ENCODE measurements at places on chromosomes 11 and 22. TPM values are rescaled to one million over a fixed set of nuclear protein-coding genes. Genes with fewer than 3 reads are reported as not detected.
A peak's percentile ranks its signal among the peaks of the same experiment; 100 is the strongest.

Gene CARD18
- not detected for polyA plus RNA-seq

Gene SELENOM
- 130 TPM for polyA plus RNA-seq

Gene OR5AR1
- polyA plus RNA-seq: not detected

Gene JAM3
- 54.5 TPM for polyA plus RNA-seq

Gene DMC1
- 5.9 TPM for polyA plus RNA-seq

Gene CALCA
- not detected for polyA plus RNA-seq

Gene DGCR2
- 41.5 TPM for polyA plus RNA-seq

Gene NFAM1
- polyA plus RNA-seq: not detected

Gene OSM
- not detected for polyA plus RNA-seq

Gene SCT
- not detected for polyA plus RNA-seq

- H3K27me3 ChIP-seq: no peaks in the 10 kb centered on the region
- peaks cover 5% of the 10 kb centered on the region for H3K4me1 ChIP-seq
- H3K36me3 ChIP-seq: peaks cover 2% of the 10 kb centered on the region
- peak; percentile 83 for DNase-seq
- no peak overlapping the region for H3K4me3 ChIP-seq
- no peak overlapping the region for H3K27ac ChIP-seq
Measured at GRCh38 chr11:116742104-116742503, 30.7 kb downstream of the BUD13 start.

DNA sequence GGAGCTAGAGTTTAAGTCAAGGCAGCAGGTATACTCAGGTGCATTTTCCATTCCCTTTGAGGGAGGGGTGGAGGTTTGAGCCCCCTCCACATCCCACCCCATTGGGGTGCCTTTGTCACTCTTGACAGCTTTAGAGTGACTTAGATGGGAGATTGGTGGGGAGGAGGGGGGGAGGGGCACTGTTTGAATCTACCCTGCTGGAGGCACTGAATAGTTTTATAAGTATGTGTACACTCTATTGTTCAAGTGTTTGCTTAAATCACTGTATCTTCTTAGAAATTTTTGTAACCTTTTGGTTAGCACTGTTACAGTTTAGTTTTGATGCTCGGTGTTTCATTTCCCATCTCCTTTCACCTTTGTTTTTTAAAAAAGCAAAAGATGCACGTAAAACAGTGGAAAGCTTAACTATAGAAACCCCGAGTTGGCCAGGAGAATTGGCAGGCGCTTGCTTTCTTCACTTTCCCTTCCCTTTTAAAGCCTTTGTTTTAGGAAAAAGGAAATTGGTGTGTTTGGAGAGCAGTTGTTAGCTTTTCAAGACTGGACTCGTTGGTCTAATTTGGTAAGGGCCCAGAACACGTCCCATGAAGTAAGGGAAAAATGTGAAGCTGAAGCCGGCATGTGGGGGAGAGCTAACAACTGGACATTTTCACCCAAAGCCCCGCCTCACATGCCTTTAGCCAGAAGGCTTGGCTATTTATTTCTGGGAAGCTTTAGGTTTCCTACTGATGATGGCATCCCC is 42.8 kb downstream of the TNRC6B start:
- H3K36me3 ChIP-seq: no peaks in the 10 kb centered on the region
- H3K27me3 ChIP-seq: no peaks in the 10 kb centered on the region
- H3K4me1 ChIP-seq: no peaks in the 10 kb centered on the region
- peak; percentile 40 for DNase-seq

DNA sequence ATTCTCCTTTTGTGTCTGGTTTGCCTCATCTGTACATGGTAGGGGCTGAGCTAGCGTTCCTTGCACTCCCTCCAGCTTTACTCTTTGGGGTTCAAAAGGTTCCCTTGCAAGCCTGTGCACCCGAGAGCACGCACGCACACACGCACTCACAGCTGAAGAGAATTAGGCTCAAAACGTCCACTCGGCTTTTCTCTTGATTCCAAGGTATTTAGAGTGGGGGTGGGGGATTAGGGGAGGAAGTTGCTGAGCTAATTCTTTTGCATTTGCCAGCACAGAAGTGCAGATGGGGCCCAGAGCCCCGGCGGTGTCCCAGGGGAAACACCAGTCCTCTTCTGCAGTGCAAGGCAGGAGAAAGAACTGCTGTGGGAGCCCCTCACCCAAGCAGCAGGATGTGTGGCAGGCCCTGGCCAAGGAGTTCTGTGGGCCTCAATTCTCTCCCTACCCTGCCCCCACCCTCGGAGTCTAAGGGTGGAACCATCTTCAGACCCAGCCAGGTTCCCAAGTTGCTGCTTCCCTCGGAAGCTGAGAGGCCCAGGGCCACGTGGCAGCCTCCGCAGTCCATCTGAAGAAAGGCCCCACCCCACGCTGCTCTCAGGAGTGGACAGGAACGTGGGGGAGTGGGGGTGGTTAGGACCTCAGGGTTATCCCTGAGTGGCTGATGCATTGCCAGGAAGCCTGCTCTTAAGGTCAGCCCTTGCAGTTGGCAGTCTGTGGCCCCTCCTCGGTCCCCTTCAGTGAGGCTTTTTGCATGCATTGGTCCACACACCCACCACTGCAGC is 3.8 kb upstream of the KCNQ1OT1 start:
- DNase-seq: no peak
- no peak overlapping the region for H3K27ac ChIP-seq
- H3K27me3 ChIP-seq: peaks cover 7% of the 10 kb centered on the region
- H3K36me3 ChIP-seq: no peaks in the 10 kb centered on the region

GRCh38 chr22:34427841-34428240 is 507.6 kb upstream of the LARGE1 start:
- DNase-seq: no peak
- no peaks in the 10 kb centered on the region for H3K27me3 ChIP-seq

DNA sequence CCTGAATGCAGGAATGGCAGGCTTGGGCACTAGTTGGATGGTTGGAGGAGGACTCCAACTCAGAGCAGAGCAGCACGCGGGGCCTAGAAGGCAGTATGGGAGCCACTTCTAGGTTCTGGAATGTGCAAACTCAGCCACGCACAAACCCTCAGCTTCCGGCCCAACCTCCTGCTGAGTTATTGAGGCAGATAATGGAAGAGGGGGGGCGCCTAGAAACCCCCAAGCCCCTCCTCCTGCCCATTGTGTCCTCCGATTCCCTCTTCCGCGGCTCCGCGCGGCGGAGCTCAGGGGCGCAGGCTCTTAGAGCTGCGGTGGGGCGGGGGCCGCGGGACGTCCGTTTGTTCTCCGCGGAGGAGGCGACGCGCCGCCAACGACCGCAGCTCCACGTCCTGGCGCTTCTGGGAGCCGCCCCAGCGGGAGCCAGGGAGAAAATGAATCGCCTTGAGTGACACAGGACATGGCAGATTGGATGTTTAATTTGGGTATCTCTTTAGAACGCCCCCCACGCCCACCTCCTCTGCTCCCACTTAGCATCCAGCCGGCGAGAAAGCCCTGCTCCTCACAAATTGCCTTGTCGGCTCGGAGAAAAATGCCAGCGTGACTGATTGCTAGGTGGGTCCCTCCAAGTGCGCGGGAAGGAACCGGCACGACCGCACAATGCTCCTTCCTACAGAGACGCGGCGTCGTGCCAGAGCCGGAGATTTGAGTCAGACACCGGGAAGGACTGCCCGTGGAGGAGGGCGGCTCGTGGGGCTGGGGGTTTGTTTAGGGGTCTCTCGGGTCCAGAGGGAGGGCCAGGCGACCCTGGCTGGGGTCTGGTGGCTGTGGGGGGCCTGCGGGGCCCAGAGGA is 144.6 kb downstream of the NECTIN1 start:
- no peaks in the 10 kb centered on the region for H3K27me3 ChIP-seq
- peak overlapping the region; percentile 60 for H3K4me3 ChIP-seq
- H3K36me3 ChIP-seq: no peaks in the 10 kb centered on the region
- peak; percentile 93 for DNase-seq

GRCh38 chr11:132535830-132536229 is 996.5 kb downstream of the OPCML start:
- no peaks in the 10 kb centered on the region for H3K36me3 ChIP-seq
- no peak overlapping the region for H3K27ac ChIP-seq
- DNase-seq: no peak
- no peak overlapping the region for H3K4me3 ChIP-seq
- no peaks in the 10 kb centered on the region for H3K4me1 ChIP-seq
- H3K27me3 ChIP-seq: no peaks in the 10 kb centered on the region

- H3K4me1 ChIP-seq: peaks cover 3% of the 10 kb centered on the region
- no peaks in the 10 kb centered on the region for H3K36me3 ChIP-seq
- no peak overlapping the region for H3K4me3 ChIP-seq
- H3K27me3 ChIP-seq: no peaks in the 10 kb centered on the region
- no peak for DNase-seq
Measured at GRCh38 chr11:71281831-71282230, 29.5 kb upstream of the SHANK2 start.

Measured in fibroblast of lung (primary cell).